GM04503 (cell line): ENCODE measurements at places on chromosomes 12 and 14.

- DNase-seq = no peak
These were observed 19.6 kb upstream of the MMP19 start for GRCh38 chr12:55862286-55862685.

- DNase-seq = no peak
These were observed 14.7 kb downstream of the TMEM30B start for GRCh38 chr14:61266436-61266835.

DNA sequence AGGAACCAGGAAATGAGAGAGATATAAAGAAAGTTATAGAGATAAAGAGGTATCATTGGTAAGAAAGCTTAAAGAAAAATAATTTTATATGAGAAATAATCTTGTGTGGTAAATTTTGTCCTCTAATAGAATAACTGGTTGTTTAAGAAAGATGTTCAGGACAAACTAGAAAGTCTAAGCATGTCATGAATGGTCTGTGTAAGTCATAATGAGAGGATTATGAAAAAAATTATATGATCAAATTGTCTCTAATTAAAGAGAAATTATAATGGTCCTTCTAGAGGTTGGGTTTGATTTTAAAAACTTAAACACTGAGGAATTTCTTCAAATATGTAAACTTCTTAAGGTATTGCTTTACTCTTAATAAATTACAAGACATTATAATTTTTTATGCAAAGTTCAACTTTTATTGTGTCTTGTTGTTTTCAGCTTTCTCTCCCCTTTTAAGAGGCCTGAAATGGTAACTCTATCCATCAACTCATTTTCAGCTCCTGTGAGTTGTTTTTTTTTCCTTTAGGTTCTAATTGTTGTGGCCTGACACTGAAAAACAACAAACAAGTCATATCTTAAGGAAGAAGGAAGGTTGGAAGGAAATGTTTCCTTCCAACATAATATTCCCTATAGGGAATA is 88.2 kb upstream of the CNOT2 start:
- DNase-seq = no peak

DNA sequence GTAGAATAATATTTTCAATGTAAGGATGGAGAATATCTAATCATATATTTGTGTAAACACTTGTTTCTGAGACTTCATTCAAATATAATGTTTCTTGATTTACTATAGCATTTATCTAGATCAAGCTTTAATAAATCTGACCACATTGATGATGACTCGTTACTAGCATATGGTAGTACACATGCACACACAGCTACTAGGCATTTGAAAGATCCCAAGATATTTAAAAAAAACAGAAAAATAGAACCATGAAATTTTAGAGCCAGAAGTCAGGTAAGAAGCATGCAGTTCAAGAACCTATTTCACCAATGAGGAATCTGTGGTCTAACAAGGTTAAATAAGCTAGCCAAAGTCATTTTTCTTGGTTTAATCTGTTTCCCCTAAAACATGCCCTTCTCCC is 32.0 kb downstream of the DCP1B start:
- DNase-seq = no peak

- no peak for DNase-seq
These were observed 49.5 kb downstream of the SIX1 start for GRCh38 chr14:60599727-60600126.

DNA sequence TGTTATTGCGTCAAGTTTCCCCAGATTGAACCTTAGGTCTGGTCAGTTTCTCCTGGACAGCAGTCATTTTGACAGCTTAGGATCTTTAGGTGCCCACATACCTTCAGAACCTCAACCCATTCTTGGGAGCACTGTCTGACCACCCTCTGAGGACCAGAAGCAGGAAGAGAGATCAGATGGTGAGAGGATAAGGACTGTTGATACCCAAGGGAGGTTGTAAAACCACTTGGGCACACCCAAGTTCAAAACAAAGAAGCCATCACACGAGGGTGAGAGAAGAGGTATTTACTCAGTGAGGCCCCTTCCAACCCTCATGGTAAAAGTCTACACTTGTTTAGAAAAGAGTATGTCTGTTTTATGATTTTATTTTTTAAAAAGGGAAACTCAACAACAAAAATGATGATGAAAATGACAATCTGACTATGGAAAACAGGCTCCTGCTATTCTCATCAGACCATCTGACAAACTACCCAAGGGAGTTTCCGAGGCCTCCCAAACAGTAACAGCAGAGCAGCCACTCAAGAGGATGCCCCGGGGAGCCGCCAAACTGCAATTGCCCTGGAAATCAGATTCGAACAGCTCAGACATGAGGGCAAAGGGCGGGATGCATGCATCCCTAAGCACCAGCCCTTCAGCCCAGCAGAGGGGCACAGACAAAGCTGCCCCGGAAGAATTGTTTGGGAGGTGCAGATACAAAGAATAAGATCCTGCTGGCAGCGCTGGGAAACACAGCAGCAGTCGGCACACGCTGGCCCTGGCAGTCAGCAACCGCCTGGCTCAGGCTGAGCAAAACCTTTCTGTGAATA is 162.6 kb upstream of the PLEKHG7 start:
- DNase-seq = no peak

- no peak for DNase-seq
These were observed 351.3 kb downstream of the MED13L start for GRCh38 chr12:115926037-115926670.

DNA sequence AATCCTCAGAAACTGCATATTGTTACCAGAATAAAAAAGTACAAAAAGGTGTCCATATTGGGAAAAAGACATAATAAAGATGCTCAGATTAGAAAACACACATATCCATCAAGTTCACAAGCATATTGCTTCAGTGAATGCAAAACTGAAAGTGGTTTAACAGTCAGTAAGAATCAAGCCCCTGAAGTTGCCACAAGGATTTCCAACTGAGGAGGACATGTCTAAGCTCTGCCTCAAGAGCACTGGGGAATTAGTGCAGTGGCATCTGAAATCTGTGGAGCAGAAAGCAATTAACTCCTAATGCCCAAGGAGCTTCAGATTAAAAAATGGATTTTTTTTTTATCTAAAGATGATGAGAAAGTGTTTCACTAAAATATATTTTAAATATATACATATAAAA is 113.2 kb downstream of the DENND5B start:
- DNase-seq = no peak

DNA sequence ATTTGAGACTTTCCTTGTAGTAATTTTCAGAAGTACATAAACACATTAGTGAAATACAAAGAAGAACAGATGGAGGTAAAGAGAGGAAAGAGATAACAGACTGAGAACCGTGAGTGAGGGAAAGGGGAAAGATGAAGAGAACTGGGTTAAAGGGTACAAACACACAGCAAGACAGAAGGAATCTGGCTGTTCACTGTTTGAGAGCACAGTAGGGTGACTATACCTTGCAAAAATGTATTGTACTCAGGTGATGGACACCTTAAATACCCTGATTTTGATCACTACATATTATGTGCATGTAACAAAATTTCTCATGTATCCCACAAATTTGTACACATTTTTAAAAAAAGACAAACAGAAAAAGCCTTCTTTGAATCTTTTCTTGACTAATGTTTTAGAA is 2.7 kb upstream of the TRHDE start:
- DNase-seq = no peak

GRCh38 chr14:59240356-59240755 is 51.9 kb downstream of the DAAM1 start:
- DNase-seq = no peak

- no peak for DNase-seq
These were observed 39.1 kb downstream of the FRS2 start for GRCh38 chr12:69509308-69509736.

DNA sequence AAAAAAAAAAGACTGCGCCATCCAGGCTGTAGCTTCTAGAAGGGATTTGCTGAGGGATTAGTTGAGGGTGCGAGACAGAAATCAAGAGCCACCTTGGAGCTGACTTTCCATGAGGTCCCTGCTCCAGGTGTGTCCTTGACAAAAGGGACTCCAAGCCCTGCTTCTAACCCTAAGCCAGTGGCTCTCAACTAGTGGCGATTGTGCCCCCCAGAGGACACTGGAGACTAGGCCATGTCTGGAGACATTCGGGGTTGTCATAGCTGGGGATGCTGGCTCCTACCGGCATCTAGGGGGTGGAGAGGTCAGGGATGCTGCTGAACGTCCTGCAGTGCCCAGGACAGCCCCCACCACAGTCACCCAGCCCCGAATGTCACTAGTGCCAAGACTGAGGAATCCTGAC is 40.6 kb downstream of the SPRING1 start:
- DNase-seq = no peak

- no peak for DNase-seq
These were observed 96.6 kb upstream of the NEDD1 start for GRCh38 chr12:96810477-96810876.

GRCh38 chr14:32457213-32457920 is 128.3 kb downstream of the AKAP6 start:
- peak; percentile 62 for DNase-seq

DNA sequence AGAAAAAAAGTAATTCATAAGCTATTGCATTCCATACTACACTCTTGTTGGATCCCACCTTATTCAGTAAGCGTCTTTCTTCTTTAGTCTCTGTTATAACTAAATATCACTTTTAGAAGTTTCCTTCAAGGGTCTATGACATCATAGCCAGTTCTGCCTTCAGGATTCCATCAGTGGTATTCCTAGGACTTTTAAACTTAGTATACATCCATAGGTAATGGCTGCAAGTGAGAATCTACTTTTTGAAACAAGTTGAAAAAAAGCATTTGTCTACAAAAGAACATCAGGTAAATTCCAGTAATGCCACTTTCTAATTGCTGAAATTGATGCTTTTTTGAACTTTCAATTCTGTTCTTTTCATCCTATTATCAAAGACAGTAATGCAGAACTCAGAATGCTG is at the start of gene FSCB:
FSCB (minus strand) TSS at position 101 of the 400 bp plus-strand sequence. CDS start 296 bp downstream, outside the sequence.
- no peak for DNase-seq

GRCh38 chr12:131867891-131868675 is 26.3 kb upstream of the ULK1 start:
- no peak for DNase-seq

GRCh38 chr12:80509781-80510556 is 65.9 kb downstream of the PTPRQ start:
- DNase-seq = peak; percentile 62

GRCh38 chr12:122350141-122350848 is 72.2 kb downstream of the CLIP1 start:
- peak; percentile 61 for DNase-seq

GRCh38 chr14:54867011-54867410 is 35.6 kb downstream of the GCH1 start:
- no peak for DNase-seq

DNA sequence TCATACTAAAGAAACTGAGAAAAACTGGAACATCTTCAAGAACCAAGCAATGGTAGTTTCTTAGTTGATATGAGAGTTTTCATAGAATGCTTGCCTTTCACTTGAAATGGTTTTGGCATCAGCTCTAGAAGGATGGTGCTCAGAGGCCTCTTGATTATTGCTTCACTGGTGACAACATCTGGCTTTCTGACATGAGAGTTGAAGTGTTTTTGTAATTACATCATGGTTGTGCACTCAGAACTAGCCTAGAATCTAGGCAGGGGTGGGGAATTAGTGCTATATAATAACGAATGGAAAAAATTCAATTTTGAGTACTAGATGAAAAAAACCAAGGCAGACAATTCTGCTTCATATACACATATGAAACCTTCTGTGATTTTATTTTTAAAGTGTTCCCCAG is 172.8 kb upstream of the LMNTD1 start:
- peak; percentile 49 for DNase-seq

DNA sequence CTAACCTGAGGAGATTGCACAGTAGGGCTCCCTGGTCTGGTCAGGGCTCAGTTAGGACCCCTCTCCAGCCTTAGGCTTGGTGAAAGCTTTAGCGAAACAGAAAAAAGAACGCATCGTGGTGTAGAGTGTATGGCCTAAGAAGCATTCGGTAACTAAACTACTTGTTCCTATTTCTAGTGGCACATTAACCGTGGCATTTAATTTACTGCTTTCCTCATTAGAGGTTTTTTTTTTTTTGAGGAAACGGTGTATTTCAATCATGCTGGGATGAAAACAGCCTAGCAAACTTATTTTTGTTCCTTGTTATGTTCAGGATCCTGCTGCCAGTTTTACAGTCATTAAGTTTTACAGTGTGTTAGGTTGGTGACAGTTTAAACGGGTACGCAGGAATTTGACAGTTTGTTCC is 518 bp upstream of the OSBPL8 start:
- DNase-seq = no peak

- DNase-seq = no peak
These were observed 16.7 kb downstream of the KMT2D start for GRCh38 chr12:49043856-49044258.

DNA sequence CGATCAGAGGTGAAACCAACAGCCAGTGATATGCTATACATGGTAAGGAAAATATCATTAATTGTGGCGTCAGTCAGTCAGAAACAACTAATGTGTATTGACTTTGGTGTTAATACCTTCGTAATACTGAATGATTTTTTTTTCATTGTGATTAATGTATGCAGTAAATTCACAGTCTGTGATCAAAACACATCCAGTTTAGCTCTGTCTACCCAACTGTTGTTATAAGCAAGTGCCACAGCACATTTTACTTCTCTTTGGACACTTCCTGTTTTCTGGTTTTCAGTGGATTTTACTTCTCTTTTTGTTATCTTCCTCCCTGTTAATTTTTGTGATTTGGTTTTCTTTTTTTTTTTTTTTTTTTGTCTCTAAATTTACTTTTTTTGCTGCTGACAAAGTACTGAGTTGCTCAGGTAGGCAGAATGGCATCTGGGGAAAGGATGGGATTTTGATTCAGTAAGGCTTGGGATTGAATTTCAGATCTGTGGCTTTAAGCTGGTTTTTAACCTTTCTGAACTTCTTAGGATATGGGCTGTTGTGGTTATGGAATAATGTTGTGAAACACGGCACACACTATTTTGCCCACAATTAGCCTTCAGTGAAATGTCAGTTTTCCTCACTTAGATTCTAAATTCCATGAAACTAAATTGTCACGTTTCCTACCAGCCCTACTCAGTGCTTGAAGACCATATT is 604 bp downstream of the GLIPR1 start:
- DNase-seq = no peak

DNA sequence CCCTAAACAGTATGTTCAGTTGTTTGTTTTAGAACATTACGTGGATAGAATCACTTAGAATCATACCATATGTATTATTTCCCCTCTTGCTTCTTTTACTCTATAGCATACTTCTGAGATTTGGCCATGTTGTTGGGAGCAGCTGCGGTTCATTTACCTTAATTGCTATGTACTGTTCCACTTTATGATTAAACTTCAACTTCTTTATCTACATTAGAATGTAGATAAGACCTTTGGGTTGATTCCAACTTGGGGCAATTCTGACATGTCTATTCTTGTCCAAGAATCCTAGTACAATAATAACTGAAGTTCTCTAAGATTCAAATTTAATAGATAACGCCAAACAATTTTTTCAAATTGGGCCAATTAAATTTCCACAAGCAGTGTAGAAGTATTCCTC is 80.7 kb downstream of the GRIN2B start:
- DNase-seq = no peak

DNA sequence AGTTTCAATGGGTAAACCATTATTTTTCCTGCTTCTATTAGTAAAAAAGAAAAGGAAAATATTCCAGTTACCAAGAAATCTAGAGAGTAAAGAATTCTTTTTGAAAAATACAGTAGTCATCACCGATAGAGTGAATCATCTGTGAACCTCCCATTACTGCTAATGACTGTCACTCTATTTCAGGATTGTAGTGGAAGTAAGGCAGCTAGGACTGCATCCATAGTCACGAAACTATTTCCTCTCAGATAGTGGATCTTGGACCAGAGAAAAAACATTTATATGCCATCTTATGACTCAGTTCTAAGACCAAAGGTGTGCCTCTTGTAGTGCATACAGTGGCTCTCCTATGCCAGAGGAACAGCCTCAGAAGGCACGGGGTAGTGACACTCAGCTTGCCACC is 173.9 kb upstream of the PLEKHA5 start:
- DNase-seq = peak; percentile 14

GRCh38 chr12:3032770-3033538 is 44.2 kb upstream of the TSPAN9 start:
- DNase-seq = no peak

- DNase-seq = no peak
These were observed 61.8 kb downstream of the PLBD1 start for GRCh38 chr12:14505626-14506596.
